ENCODE measurements at places on chromosomes 1 and 21. TPM values are rescaled to one million over a fixed set of nuclear protein-coding genes. Genes with fewer than 3 reads are reported as not detected.

Gene TRIM46
- 8.6 TPM for total RNA-seq

- no peaks in the 10 kb centered on the region for H3K36me3 ChIP-seq
- H3K27ac ChIP-seq: no peak overlapping the region
These were observed 2.7 kb downstream of the LCE1F start for GRCh38 chr1:152777510-152778137.

- H3K4me1 ChIP-seq: peaks cover 44% of the 10 kb centered on the region
- H3K27me3 ChIP-seq: peaks cover 95% of the 10 kb centered on the region
- peak overlapping the region; percentile 88 for H3K4me3 ChIP-seq
- DNase-seq: no peak
- H3K36me3 ChIP-seq: peaks cover 8% of the 10 kb centered on the region
- H3K27ac ChIP-seq: peak overlapping the region; percentile 81
These were observed 13.3 kb upstream of the BARHL2 start for GRCh38 chr1:90730243-90731022.

DNA sequence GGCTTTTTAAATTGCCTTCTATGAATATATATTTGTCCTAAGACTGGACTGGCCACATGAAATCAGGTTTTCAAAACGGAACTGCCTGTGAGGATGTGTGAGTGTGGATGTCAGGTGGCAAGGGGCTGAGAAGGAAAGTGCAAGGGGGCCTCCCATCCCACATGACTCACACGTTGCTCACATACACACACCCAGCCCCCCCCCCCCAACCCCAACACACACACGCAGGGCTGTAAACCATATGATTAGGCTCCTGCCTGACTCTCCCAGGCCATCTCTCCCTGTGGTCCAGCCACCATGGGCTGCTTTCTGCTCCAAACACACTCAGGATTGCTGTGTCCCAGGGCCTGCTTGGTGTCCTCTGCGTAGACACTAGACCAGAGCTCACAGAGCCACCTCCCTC lies 22.4 kb downstream of the DEGS1 start:
- H3K4me1 ChIP-seq: peaks cover 20% of the 10 kb centered on the region
- H3K27me3 ChIP-seq: no peaks in the 10 kb centered on the region
- peak overlapping the region; percentile 77 for H3K4me3 ChIP-seq
- peak; percentile 64 for DNase-seq
- no peaks in the 10 kb centered on the region for H3K36me3 ChIP-seq

DNA sequence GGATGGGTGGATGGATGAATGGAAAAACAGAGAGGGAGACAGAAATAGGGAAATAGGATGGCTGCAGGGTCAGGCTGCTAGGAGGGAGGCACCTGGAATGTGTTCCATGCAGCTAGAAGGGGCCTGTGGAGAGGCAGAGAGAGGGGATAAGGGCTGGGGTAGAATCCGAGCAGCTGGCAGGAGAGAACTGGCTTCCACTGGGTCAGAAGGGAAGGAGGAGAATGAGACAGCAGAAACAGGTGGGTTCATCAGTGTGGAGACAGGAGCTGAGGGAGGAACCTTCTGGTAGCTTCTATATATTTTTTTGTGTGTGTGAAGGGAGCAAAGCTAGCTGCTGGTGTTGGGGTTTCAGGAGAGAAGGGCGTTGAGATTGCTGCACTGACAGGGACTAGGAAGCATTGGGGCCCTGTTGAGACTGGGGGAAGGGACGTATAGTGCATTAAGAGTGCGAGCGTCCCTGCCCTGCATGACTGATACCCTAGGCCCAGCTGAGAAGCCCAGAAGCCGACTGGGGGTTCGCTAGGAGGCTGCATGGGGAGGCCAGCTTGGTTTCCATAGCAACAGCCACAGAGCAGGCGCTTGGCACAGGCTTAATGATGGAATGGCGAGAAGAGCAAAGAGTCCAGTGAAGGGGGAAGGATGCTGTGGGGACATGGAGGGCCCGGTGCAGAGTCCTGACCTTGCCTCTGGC lies 14.8 kb upstream of the KIF21B start:
- H3K4me3 ChIP-seq: no peak overlapping the region
- H3K27me3 ChIP-seq: peaks cover 5% of the 10 kb centered on the region
- no peaks in the 10 kb centered on the region for H3K4me1 ChIP-seq

GRCh38 chr1:46199233-46199749 lies 1.1 kb upstream of the POMGNT1 start:
- DNase-seq: no peak
- peaks cover 30% of the 10 kb centered on the region for H3K4me1 ChIP-seq
- H3K27ac ChIP-seq: no peak overlapping the region

DNA sequence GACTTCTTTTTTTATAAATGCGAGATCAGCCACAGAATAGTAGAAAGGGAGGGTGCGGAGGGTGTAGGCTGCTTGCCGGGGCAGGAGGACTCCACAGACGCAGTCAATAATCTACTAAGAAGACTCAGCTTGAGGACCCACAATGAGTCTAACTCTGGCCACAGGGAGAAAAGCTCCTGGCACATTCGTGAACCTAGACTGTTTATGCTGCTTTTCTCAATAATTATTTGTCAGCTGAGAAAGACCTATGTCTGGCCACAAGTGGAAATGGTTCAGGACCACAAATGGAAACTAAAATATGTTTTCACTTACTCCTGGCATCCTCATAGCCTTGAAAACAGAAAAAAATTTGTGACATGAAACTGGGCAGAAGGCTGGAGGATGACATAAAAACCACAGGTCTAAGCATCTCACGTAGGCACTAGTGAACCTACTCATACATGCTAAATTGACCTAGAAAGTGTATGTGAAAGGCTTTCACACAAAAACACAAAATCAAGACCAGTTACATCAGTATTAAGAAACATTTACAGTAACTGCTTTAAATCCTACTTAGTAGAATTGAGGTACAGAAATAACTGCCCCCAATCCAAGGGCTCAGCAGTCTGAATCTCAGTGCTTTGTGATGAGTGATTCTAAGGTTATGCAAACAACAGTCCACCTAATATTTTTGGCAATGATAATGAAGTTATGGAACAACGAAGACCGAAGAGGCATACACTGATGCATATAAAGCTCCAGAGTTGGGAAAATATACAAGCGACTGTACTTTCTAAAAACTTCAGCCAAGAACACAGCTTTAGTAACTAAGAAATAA lies 159.5 kb downstream of the SLC45A1 start:
- peak overlapping the region; percentile 67 for H3K4me3 ChIP-seq
- H3K4me1 ChIP-seq: peaks cover 59% of the 10 kb centered on the region
- peak overlapping the region; percentile 66 for H3K27ac ChIP-seq
- no peaks in the 10 kb centered on the region for H3K27me3 ChIP-seq
- DNase-seq: peak; percentile 33

All from activated T-cell treated with anti-CD3 and anti-CD28 coated beads, Interleukin-2, amount 50 U/mL, for 72 hours (primary cell).